ENCODE measurements at places on chromosomes 12 and 14.

- DNase-seq = no peak
Observed at GRCh38 chr12:13588574-13588973, 392.0 kb downstream of the EMP1 start.

- no peak for DNase-seq
Observed at GRCh38 chr14:105477660-105478397, 3.2 kb downstream of the CRIP2 start.

DNA sequence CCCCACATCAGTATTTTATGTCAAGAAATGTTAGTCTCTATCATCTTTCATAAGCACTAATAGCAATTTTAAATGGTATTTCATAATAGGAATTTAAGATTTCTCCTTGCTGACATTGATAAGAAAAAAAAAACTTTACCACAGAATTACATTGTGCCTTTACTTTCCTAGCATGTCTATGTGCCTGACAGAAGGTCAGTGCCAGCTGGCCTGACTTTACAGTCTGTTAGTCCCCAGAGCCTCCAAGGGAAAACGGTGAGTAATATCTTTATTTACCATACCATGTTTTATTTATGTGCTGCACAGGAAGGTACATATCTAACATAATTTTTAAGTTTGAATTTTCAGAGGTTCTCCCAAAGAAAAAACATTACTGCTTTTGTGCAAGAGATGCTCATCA lies 152.0 kb upstream of the AEBP2 start:
- no peak for DNase-seq

DNA sequence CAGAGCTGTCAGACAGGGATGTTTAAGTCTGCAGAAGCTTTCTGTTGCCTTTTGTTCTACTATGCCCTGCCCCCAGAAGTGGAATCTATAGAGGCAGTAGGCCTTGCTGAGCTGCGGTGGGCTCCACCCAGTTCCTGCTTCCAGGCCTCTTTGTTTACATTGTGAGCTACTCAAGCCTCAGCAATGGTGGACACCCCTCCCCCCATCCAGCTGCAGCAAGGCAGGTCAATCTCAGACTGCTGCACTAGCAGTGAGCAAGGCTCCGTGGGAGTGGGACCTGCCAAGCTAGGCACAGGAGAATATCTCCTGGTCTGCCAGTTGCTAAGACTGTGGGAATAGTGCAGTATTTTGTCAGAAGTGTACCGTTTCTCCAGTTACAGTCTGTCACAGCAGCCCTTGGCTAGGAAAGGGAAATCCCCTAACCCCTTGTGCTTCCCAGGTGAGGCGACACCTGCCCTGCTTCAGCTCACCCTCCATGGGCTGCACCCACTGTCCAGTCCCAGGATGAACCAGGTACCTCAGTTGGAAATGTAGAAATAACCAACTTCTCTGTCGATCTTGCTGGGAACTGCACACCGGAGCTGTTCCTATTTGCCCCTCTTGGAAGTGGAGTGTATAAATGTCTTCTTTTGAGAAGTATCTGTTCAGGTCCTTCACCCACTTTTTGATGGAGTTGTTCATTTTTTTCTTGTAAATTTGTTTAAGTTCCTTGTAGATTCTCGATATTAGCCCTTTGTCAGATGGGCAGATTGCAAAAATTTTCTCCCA lies 213.5 kb upstream of the SLC38A2 start:
- no peak for DNase-seq

DNA sequence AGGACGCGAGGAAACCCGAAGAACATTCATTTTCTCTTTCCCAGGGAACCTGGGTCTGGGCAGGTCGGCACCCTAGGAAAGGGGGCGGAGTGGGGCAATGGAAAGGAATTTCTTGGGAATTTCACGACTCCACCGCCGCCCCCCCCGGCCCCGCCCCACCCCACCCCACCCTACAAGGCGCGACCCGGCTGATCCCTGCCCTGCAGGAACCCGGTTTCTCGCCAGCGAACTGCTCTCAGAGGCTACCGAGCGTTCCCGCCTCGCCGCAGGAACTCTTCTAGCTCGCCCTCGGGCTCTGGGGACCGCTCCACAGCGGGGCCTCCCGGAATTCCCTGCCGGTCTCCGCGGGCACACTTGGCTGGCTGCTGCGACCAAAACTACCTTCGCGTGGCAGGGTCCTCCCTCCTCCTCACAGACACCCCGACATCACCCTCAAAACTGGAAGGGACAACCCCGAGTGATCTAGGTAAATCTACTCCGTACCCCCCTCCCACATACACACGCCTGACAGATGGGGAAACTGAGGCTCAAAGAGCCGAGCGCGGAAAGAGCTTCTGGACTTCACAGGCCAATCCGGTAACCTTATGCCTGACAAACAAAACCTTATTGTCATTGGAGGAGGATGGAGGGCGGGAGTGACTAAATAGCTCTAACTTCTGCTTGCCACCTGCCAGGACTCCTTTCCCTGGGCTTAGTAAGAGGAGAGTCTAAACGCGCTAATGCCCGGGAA lies 785 bp upstream of the ACTN1 start:
- DNase-seq = no peak

DNA sequence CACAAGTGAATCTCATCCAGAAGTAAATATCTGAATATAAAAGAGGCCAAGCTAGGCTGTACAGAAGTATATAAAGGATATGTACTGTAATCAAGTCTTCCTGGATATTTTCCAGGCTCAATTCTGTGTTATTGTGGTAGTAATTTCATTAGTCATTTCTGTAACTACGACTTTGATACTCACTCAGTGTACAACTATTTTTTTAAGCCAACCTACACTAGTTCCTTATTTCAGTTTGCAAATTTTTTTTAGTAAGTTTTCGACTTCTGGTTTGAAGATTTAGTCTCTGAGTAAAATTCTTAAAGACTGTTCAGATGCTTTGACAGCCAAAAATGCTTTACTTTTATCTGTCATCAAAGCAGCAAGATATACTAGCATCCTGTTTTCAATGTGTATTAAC lies 130.8 kb downstream of the CAPZA3 start:
- DNase-seq = no peak

Data from urinary bladder (tissue), 4 donors.